ENCODE measurements at places on chromosomes 2 and 18.

DNA sequence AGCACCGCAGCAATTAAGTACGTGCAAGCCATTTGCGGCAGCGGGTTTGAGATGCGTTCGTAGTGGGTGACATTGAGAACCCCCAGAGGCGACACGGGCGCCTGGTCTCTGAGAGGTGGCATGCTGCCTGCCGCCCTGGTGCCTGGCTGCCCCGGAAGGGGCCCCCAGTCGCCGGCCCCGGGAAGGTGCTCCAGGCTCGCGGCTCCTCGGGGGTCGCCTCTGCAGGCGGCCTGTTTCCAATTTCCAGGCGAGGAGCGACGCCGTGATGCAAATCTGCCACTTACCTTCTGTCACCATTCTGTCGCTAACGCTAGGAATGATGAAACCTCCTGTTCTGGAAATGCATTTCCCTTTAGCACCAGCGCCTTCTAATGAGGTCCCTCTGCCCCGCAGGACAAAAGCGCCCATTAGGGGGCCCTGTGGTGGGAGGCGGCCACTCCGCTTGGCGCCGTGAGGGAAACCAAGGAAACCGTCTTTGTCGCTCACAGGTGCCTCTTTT is 13.0 kb downstream of the KIF5C start:
- no peak for DNase-seq

DNA sequence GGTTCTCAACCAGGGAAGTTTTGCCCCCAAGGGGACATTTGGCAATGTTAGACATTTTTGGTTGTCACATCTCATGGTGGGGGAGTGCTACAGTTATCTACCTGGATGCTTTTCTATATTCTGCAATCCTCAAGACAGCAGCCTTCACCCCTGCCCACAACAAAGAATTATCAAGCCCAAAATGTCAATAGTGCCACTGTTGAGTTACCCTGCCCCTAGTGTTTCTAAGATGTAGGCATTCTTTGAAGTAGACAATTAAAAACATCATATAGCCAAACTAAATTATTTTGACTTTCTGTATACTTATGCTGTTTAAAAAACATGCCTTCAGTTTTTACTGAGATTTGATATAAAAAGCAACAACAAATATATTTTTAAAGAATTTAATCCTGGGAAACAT is 48.0 kb downstream of the ABI2 start:
- no peak for DNase-seq

DNA sequence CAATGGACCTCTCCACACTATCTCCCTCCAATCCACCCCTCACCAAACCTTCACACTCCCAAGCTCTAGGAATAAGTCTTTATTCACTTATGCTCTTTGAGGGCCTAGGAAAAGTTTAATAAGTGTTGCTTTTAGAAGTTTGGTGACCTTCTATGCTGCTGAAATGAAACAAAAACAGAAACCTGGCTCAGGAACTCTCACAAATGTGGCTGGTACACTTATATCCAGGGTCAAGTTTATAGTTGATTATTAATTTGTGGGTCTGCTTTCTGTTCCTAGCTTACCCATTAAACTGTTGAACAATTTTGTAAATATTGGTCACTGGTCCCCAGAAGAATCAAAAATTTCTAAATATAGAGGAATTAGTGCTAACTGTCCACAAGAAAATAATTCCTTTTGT is 14.2 kb upstream of the ANKRD44 start:
- DNase-seq = peak; percentile 34

DNA sequence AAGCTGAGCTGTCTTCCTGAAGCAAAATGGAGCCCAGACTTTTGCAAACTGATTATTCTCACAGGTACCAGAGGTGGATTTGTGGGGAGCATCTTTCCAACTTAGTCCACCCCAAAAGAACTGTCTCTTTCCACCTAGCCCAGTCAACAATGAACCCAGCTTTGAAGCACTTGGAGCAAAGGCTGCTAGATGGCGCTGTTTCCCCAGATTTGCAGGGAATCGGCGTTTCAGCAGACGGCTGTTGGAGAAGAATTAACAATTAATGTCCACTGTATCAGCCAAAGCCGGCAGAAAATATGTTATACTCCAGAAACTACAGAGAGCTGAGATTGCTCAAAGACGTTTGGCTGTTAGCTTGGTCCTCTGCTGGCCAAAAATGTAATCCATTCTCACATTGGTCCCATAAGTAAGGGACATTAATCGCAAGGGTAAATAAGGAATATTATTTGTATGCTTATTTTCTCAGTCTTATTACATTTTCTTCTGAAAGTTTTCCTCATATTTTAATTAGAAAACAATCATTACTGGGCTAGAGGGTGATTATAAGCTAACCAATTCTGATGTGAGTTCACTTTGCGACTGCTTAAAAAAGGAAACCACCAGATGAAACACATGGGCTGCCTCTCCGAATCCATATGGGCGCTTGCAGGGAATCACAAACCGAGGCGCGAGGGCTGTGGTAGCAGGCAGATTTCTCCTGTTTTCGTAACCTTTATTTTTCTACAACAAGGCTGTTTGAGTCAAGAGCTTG is 423.8 kb upstream of the MEX3C start:
- peak; percentile 57 for DNase-seq

DNA sequence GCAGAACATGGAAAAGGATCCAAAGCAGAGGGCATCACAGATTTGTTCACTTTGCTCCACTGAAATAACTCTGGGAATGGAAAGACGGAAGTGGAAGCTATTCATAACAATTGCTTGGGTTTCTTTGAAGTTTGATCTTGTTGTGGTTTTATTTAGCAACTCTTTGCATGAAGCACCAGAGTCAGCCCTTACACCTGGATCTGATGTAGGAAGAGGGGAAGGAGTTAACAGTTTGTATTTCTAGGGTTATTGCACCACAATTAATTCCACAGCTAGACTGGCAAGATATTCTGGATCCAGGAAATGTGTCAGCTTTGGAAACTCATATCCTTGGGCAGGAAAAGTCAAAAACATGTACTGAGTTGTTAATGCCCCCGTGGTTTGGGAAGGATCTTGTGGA is 1143.4 kb downstream of the CNTNAP5 start:
- no peak for DNase-seq
